ENCODE measurements at places on chromosomes 7 and 10.

DNA sequence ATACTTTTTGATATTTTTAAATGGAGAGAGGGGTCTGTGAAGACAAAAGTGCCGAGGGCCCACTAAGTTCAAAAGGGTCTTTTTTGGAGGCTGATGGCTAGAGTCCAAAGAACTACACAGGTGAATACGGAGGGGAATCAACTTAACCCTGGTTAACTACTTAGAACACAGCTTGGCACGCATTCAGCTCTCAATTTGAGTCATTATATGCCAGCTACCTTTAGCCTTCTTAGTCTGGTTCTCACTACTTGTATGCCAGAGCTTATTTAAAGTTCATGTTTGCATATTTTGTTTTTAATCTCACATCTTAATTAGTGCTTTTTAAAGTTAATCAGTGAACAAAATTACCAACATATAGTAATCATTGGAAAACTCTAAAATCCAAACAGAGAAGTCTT is 80.8 kb downstream of the VWDE start:
- DNase-seq: no peak

DNA sequence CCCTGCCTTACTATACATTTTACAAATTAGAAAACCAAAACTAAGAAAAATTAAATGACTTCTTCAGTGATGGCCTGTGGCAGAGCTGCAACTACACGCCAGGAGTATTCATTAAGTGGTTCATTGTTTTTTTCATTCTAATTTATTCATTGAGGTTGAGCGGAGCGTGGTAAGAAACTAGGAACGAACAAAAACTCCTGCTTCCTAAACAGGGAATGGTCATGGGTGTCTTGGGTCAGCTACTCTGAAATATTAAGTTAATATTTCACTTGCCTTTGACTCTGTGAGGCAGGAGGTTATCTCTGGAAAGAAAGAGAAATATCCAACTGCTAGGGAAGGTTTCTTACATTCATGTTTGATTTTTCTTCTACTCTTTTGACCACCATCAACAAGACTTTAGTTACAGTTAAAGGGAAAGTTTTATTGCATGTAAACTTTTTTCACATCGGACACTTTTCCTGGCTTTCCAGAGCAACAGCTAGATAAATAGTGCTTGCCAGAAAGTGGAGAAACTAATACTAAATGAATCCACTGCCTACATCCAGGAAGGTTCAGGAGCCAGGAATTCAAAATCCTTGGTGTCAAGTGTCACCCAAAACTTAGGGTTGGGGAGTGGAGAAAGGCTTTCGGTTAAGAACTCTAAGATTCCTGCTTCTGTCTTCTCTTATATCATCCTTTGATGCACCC is 896 bp upstream of the GNG11 start:
- no peak for DNase-seq

- no peak for DNase-seq
These were observed 44.4 kb upstream of the OCM2 start for GRCh38 chr7:98034081-98035035.

- DNase-seq: no peak
These were observed 71.7 kb upstream of the ZNRF2 start for GRCh38 chr7:30212701-30213111.

DNA sequence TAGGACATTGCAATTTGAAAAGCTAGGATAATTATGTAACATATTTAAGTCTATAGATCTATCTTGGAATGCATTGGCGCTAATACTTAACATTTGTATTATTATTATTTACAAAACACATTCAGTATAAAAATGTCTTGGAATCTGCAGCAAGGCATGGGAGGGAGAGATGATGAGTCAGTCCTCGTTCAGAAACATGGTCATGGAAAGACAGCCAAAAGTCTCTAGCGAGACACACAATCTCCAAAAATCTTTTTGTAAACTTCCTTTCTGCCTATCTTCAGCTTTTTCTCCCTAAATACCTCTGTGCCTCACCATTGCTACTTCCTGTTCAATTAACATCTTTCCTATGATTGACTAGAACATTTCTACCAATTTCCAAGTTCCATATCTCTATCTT is 188.4 kb upstream of the CACNA2D1 start:
- no peak for DNase-seq

GRCh38 chr10:101066896-101067355 is 5.1 kb downstream of the KAZALD1 start:
- no peak for DNase-seq

- no peak for DNase-seq
These were observed 83.4 kb downstream of the VOPP1 start for GRCh38 chr7:55488804-55489340.

DNA sequence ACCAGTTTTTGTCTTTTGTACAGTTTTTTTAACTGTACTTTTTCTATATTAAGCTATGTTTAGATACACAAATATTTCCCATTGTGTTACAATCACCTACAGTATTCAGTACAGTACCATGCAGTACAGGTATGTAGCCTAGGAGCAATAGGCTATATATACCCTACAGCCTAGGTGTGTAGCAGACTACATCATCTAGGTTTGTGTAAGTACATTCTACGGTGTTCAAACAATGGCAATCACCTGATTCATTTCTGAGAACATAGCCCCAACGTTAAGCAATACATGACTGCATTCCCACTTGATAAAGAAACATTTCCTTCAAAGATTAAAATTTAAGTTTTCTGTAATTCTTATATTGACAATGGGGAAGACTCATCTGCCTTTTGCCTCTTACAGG is 89.4 kb downstream of the TRIL start:
- DNase-seq: no peak

DNA sequence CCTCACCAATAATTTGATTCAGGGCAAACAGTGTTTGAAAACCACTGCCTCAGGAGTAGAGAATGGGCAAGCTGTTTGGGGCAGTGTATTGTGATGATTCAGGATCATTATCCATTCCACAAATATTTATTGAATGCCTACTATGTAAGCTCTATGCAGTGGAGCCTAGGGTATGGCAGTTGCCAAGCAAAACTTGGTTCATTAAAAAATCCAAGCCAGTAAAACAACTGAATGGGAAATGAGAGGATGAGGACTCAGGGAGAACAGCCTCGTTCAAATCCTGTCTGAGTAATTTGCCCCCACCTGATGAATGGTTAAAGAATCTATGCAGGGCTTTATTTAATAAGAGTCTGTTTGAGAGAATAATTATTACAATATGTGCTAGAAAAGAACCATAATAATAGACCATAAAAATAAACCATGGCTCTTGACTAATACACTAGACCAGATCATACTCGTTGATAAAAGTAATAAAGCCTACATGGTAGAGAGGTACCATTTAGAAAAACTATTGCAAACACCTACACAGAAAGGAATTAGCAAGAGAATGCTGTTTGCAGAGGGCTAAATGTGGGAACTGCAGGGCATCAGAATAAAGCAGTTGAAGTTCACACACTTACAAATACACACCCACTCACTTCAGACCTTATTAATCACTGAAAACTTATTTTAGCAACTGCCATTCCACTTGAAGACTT is 71.7 kb downstream of the CREB5 start:
- no peak for DNase-seq

DNA sequence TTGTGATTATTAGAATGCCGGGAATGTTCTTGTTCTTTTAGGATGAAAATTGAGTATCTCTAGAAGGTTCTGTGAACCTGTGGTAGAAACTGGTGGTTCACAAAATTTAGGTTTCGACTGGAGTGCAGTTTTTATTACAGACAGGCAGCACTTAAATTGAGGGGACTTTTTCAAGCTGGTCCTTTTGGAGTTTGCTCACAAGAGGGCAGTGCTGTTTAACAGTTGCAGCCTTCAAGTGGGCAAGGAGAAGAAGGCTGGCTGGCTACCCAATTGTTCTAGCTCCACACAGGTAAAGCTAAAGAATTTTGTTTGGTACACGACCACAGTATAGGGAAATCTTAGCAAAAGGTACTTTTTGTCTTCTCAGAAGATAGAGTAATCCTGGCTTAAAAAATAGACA is 233.6 kb downstream of the SNX13 start:
- peak; percentile 6 for DNase-seq

DNA sequence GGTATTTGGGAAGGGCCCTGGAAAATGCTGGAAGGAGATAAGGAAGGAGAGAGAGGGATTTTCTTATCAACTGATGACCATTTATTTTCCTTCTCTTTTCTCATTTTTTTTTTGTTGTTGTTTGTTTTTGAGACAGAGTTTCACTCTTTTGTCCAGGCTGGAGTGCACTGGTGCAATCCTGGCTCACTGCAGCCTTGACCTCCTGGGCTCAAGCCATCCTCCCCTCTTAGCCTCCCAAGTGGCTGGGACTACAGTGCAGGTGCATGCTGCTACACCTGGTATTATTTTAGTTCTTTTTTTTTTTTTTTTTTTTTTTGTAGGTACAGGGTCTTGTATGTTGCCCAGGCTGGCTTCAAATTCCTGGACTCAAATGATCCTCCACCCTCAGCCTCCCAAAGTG is 52.2 kb downstream of the HIP1 start:
- no peak for DNase-seq

DNA sequence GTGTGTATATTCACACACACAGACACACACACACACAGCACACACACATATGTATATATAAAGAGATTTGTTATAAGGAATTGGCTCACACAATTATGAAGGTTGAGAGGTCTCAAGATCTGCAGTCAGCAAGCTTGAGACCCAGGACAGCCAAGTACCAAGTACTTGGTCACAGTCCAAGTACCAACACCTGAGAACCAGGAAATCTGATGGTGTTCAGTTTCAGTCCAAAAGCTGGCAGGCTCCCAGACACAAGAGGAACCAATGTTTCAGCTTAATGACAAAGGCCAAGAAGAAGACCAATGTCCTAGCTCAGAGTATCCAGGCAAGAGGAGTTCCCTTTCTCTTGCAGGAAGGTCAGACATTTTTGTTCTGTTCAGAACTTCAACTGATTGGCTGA is 780.2 kb downstream of the MAGI2 start:
- no peak for DNase-seq

DNA sequence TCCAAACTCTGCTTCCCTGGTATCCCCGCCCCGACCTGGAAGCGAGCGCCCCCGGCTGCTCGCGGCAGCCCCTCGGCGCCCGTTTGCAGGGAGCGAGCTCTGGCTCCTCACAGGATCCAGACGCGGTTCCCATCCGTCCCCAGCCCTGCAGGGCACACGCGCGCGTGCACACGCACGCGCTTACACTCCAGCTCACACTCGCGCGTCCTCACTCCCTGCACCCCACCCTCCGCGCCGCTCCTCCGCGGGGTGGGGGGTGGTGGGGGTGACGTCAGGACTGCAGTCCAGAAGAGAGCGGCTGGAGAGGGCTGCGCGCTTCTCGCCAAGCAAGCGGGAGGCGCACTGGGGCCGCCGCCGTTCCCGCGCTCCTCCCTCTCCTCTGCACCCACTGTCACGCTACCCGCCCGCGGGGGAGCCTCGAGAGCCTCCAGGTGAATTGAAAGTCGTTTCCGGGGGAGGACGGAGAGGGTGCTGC is 255.6 kb downstream of the OTUD1 start:
- no peak for DNase-seq

GRCh38 chr7:145398758-145399157 is 562.9 kb upstream of the TPK1 start:
- DNase-seq: no peak

DNA sequence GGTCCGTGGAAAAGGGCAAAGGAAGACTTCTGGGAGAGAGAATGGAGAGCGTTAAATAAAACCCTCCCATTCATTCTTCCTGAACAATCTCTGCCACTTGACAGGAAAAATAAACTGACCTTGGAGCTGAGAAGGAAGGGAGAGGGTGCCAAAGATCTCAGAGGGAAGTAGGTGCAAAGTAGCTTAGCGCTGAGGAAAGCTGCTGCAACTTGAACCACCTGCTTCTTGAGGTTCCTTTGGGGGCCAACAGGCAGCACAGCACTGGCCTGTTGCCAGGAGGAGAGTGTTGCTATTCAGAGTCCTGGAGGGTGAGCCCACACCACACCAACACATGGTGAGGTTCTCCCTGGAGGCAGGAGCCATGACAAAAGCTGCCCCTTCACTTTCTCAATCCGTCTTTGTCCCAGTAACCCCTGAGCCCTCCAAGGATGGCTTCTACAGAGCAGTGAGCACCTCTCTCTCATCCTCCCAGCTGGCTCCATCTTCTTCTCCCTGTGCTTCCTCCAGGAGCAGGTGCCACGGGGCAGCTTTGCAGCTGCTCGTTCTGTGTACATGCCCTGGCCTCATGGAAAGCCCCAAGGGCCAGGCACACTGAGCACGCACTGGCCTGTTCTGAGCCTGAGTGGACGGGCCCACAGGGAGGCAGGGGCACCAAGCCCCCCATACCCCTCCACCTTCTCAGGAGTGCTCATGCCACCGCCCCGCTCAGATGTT is 101.3 kb downstream of the STRA8 start:
- no peak for DNase-seq

- DNase-seq: no peak
These were observed 48.7 kb downstream of the SEMA3A start for GRCh38 chr7:84145892-84146291.

- peak; percentile 41 for DNase-seq
These were observed 16.8 kb downstream of the OSBPL3 start for GRCh38 chr7:24963218-24963617.

DNA sequence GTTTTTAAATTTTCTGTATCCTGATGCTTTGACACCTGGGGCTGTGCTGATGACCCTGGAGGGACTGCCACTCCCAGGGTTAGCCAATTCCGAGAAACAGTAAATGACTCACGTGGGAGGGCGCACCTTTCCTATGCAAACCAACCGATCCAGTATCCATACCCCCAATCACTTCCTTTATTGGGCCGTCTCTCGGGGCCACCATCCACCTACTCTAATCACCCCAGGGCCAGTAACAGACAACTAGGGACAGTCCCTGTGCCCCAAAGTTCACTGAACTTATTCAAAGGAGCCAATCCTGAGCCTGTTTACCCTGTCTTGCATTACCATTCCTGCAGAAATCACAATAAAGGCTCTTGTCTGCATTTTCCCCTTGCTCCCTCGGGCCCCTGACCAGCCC is 6.6 kb upstream of the LGI1 start:
- no peak for DNase-seq

DNA sequence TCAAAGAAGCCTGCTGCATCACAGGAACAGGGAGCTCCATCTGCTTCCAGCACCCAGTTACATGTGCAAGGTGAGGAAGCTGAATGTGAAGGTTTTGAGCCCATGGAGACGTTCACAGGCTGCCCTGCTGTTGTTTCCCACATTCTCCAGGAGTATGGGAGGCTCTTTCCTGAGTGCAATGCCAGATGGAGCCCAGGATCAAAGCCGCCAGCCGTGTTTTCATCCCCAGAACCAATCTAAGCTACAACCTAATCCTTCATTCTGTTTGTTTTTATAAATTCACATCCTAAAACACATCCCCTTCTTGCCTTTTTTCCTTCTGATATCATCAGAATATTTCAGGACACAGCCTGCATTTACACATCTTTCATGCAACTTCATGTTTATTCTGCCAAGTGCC is 98.9 kb upstream of the PRR15 start:
- DNase-seq: no peak

DNA sequence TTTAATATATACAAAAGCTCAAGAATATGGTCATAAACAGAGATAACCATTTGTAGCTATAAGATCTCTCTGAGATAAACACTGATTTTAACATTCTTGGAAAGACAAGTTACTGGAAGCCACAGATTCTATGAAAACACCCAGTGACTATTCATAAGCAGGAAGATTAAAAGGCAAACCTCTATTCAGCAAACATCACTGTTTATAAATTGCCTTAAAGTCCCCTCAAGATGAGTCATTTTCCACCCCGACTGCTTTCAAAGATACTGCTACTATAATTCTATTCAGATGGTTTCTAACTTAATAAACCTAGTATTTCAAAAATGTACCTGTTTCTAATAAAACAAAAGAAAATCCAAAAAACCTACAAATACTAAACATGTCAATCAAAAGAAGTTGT is 21.0 kb downstream of the TM9SF3 start:
- no peak for DNase-seq
